ENCODE measurements at places on chromosomes 13 and 19.

GRCh38 chr13:112053167-112053743, 13.7 kb upstream of the SOX1 start:
- DNase-seq, result no peak

DNA sequence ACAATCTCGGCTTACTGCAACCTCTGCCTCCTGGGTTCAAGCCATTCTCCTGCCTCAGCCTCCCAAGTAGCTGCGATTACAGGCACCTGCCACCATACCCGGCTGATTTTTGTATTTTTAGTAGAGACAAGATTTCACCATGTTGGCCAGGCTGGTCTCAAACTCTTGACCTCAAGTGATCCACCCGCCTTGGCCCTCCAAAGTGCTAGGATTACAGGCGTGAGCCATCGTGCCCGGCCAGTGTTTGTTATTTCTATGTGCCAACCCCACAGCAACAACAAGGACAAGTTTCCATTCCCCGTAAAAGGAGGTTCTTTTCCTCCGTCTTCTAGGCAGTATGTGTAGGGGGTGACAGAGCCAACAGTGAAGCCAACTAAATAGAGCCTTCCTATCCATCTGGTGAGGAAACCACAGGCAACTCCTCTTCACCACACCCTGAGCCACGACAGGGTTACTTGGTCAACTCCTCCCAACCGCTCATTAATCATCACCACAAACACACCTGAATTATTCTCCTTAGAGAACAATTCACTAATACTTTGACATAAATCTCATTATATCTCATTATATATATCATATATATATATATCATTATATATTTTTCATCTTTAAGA, 25.5 kb downstream of the FOXO1 start:
- DNase-seq, result no peak

DNA sequence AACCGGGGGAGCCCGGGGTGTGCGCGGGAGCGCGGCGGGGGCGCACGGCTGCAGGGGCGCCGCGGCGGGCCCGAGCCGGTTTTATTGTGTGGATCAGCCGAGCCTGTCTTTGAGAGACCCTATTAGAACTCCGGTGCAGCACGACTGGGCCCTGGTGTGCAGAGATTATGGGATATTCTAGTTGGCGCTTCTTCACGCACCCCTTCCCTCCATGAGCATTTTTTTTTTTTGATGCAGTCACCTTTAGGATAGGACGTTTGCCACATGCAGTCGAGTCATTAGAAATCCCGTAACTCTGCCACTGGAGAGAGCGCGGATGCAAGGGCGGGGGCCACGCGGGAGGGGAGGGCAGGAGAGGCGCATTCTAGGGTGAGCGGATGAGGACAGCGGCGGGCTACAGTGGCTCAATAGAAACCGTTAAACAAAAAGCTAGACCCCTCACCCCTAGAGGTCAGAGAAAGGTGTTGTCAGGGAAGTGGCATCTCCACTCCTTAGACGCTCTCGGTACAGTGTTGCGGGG, 3.7 kb downstream of the FGF9 start:
- no peak for DNase-seq

DNA sequence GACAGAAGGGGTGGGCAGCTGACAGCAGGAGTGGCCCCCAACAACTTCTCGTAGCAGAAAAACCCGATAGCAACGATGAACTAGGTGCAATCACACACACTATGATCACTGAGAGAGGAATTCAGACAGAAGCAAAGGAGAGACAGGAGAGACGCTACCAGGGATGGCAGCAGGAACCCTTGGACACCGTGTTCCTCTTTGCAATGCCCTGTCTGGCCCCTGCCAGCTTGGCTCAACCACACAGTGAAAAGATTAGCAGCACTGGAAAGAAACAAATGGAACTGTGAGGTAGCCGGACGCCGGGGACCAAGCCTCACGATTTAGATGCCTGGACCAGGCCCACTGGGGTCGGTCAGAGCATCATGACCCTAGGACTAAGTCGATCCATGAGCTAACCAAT, 23.6 kb downstream of the DCAF15 start:
- no peak for DNase-seq

DNA sequence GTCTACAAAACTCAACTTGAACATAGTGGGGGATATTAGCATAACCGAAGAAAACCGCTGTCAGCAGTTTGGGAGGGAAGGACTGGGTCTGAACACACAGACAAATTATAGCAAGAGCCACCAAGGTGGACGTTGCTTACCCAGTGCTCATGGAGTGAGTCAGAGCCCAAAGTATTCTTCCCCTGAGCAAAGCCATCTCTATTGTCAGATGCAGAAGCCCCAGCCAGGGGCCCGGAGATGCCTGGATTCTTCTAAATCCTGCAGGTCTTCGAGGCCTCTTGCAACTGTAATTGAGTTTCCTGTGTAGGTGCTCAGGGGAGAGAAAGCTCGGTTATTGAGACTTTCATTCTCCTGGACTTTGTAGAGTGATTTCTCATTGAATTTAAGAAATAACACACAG, 384.5 kb downstream of the IRS2 start:
- DNase-seq, result no peak

DNA sequence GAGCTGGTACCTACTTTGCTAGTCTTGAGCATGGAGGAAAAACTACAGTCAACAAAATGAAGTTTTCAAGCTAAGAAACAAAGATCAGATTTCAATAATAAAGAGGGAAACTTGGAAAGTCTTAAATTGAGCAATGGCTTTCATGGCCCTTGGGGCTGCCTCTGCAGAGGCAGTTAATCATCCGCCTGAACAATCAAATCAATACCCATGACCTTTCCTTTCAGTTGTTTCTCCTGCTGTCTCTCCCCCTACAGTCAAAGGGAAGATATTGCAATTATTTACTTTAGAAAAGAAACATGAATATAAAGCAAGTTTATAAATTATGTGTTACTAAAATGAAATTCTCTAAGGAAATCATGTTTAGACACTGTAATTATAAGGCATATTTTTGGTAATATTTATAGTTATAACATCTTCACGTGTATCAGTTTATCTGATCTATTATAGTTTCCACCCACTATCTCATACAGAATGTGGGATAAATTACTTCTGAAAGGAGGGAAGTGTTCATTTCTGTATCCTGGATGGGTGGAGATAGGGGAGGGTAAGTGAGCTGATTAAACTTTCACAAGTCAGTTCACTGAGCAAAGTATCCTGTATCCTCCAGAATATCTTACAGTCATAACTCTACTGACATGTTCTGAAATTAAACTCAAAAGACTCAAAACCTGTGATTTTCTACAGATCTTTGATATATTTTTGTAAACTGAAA, 72.4 kb upstream of the TSC22D1 start:
- no peak for DNase-seq

DNA sequence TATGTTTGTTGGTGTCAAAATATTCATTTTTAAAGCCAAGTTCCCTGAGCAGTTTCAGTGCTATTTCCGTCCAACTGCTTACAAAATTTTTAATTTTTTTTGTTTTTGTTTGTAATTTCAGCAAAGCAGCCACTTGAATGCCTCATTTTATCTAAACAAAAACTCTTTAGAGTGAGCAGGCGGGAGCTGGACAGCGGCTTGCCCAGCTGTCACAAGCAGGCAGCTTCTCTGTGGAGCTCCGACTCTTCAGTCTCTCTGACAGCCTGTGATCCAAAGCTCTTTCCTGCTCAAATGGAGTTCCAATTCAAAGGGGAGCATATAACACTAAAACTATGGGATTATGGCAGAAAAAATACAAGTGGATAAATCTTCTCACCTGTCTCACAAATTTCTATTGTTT, 618.3 kb upstream of the PCDH20 start:
- DNase-seq, result no peak

DNA sequence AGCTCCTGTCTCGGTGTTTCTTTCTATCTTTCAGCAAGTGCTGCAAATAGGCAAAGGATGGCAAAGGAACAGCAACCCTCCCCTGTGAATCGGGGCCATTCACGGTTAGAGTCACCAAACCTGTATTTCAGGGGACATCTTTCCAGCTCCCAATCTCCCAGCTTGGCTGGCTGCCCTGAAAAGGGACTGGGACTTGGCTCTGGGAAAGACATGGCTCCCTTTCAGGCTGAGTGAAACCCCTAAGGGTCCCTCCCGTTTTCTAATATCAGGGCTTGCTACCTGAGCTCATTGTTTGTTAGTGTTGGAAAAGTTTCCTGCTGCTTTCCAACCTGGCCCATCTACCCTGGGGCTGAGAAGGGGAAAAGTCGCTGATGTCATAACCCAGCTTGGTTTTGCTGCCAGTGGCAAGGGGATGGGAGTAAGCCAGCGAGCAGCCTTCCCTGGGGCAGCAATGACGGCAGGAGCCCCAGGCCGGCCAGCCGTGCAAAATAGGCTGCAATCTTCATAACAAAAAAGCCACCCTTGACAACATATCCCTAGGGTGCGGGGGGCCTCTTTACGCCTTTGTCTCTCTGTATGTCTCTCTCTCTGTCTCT, 29.9 kb downstream of the SERP2 start:
- no peak for DNase-seq

- no peak for DNase-seq
Measured at GRCh38 chr13:95184317-95184716, 116.9 kb downstream of the ABCC4 start.

- DNase-seq, result no peak
Measured at GRCh38 chr13:60326273-60326672, 70.7 kb upstream of the TDRD3 start.

- DNase-seq, result no peak
Measured at GRCh38 chr19:7326105-7326877, 22.4 kb upstream of the ARHGEF18 start.

GRCh38 chr19:40803170-40803856, 4.3 kb downstream of the EGLN2 start:
- no peak for DNase-seq

DNA sequence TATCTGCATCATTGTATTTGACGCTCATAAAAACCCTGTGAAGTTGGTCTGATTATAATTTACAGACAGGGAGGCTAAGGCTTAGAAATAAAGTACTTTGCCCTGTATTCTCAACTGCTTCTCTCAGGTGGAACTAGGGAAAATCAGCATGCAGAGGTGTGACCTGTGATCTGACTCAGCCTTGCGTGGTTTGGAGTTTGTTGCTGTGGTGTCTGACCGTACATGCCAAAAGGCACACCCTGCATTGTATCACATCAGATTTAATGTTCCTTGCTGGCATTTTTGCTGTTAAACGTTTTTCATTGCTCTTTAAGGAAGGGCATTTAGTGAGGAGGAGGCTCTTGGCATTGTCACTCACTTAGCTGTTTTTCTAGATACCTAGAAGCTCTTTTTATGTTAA, 58.8 kb upstream of the C1QTNF9B start:
- DNase-seq, result no peak

DNA sequence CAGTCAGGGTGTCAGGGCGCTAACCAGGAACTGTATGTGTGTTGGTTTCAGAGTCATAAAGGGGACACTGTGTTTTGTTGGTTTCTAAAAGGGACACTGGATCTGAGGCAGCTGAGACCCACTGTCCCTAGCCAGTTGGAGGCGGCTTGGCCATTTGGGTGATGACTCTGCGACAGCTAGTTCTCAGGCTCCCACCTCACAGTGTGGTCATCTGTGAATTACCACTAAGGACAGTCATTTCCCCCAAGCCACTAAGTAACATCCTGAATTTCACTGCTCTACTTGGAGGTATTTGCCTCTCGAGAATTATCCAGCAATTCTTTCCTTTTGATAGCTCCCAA, 51.5 kb downstream of the EPS15L1 start:
- no peak for DNase-seq

- DNase-seq, result peak; percentile 37
Measured at GRCh38 chr19:6125571-6125989, 9.9 kb upstream of the ACSBG2 start.

DNA sequence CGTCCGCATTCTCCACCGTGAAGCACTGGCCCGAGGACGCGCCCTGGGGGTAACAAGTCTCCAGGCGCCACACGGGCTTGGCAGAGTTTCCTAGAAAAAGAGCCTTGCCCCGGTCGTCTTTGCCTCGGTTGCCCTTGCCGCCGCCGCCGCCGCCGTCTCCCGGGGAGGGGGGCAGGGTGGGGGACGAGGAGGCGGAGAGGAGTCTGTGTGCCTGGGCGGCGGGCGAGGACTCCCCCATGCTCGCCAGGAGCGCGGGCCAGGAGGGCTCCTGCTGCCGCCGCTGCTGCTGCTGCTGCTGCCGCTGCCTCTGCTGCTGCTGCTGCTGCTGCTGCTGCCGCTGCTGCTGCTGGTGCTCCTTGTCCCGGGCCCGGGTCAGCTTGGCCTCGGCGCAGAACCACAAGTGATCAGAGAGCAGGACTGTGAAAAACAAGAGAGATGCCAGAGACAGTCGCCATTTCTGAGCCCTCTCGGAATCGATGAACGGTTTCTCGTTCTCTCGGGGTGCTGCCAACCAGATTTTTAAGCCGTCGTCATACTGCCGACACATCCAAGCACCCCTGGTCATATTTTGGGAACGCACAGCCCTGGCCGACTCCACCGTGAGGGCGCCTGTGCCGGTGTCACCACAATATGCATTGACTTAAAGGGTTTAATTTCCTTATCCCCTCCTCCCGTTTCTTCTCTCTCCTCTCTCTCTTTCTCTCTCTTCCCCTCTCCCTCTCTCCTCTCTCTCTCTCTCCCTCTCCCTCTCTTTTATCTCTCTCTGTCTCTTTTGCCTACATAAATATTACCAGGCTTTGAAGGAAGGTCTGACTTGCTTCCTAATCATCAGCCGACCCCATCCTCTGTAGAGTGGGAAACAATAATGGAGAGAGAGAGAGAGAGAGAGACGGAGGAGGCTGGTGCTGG, 349.1 kb downstream of the LIG4 start:
- no peak for DNase-seq

GRCh38 chr19:19418555-19419260, 13.2 kb downstream of the GATAD2A start:
- DNase-seq, result no peak

DNA sequence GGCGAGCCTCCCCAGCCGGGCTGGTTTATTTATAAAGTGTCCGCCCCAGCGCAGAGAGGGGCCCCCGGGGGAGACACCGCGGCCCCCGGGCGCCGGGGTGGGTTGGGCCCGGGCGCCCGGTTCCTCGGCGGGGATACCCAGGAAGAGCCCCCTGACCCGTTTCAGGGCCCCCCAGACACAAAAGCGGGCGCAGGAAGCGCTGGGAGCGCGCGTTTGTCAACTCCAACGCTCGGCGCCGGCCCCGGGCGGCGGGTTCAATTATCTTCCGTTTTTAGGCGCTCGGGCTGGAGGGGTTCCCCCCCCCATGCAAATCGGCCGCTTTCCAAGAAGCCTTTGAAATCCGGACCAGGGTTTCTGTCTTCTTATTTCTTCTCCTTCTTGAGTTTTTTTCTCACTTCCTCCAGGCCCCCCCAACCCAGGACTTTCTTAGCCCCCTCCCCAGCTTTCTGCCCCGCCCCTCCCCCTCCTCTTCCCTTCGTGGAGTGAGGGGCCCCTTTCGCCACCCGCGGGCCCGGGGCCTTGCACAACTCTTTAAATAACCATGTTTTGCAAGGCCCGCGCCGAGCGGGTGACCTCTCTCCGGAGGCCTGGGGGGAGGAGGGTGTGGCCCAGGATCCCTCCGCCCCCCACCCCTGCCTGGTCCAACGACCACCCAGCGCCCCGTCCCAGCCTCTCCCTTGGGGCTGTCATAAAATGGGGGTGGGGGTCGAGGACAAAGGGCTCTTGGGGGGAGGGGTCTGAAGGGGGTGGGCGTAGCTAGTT, 935 bp downstream of the ARID3A start:
- no peak for DNase-seq

DNA sequence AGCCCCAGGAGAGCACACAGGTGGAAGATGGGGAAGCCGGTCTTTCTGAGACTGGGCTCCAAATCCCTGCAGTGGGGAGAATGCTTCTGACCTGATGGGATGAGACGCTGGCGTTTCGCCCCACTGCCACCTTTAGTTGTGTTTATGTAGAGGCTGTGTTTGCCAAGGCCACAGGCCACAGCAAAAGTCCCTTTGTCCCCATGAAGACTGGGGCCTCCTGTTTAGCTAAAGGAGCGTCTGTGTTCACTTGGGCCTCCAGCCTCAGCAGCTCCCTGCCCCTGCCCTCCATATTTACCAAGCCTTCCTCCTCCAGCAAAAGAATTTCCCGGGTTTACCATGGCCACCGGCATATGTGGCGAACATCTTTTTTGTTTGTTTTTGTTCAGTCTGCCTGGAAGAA, 10.4 kb upstream of the KLK14 start:
- no peak for DNase-seq

Data from stimulated activated CD8-positive, alpha-beta memory T cell treated with anti-CD3 and anti-CD28 coated beads, Interleukin-7, amount 100 ng/mL, for 1 hour (primary cell).